ENCODE measurements at places on chromosomes 4 and X.

DNA sequence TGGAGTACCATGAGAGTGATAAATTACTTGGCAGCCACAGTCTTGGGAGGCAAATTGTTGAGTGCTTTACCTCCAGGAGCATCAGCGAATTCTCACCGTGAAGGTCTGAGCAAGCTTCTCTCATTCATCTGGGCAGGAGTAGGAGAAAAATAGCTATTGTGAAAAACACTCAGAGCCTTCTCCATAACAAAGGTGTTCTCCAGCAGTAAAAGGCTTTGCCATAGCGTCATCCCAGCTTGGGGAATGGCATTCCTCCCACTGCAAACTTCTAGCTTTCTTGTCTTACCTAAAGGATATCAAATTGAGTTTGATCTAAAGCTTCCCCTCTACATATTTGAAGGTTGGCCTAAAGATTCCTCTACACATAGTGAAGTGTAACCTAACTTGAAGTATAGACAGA, 29.8 kb upstream of the MAGEA11 start:
- DNase-seq = no peak

DNA sequence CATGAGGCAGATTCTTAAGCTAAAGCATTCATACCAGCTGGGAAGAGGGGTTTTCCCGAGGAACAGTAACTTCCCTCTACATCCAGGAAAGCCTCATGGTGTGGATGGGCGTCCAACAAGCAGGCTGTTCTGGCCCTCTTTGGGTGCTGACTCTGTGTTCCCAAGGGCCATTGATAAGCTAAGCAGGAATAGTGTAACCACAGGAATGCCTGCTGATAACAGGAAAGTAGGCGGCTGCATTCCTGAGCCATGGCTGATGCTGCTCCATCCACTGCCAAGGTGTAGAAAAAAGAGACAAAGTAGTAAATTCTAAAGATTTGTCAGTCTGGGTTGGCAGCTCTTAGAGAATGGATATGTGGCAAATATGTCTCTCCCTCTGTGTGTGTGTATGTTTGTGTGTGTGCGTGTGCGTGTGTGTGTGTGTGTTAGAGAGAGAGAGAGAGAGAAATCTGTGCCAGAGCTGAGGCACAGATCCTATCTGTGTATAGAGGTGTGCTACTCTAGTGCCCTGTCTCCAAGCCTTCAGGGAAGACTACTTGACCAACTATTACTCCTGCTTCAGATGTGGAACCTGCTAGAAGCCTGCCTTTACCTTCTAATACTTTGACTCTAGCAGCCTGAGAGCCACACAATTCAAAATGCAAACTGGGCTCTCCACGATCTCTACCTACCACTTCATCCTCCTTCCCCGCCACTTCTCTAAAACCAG, 353.1 kb upstream of the NR3C2 start:
- no peak for DNase-seq

DNA sequence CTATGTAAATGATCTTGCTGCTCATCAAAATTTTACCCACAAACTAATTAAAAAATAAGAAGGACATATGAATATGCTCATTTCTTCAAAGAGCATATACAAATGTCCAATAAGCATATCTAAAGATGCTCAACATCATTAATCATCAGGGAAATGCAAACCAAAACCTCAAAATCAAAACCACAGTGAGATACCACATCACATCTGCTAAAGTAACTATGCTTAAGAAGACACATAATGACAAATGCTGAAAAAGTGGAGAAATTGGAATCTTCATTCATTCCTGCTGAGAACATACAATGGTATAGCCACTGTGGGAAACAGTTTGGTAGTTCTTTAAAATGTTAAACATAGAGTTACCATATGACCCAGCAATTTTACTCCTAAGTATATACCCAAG, 81.9 kb downstream of the AFF2 start:
- DNase-seq = no peak

DNA sequence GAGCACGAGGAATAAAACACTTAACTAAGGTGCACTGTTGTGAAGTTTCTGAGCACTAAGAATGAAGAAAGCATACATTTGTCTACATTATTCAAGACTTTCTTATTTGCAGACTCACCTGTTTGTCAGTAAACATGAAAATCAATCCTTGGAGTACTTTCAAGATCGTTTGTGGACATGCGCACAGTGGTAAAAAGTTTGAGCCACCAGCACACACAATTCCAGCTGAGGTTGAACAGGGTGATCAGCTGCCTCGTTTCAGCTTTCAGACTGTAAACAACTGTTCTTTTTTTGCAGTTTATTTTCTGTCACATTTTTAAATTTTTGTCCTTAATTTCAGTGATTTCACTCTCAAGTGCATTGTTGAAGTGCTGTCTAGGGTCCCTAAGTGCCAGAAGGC, 143.8 kb upstream of the VCX2 start:
- DNase-seq = no peak

DNA sequence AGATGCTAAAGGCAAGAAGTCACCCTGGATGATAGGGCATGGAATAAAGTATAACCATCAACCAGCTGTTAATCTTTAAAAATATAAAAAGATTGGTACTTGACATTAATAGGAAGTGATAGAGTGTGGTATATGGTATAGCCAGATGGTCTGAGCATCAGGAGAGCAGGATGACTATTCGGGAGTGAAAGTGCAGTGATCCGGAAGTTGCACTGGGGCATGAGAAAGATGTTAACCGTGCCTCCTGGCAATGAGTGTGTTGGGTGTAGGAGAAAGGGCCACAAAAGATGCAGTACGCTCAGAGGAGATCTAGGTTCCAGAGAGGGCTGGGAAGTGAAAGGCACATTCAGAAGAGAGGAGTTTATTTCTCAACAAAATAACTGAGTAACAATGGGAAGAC, 65.0 kb downstream of the TSPAN7 start:
- no peak for DNase-seq

DNA sequence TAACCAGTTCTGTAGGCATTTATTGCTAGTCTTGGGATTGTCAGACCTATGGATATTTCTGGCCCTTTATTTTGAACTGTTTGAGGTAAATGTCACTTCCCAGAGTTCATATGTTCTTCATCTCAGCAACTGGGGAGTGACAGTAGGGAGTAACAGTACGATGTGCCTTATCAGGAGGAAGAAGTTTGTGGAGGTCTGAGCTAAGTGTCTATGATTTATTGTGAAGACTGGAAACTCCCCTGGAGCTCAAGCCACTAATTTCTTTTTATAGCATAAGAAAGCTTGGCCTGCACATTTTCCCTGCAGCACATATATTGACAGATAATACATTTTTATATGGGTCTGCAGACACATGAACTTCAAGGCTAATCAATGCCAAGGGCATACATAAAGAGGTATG, 383.8 kb downstream of the GRXCR1 start:
- DNase-seq = no peak

DNA sequence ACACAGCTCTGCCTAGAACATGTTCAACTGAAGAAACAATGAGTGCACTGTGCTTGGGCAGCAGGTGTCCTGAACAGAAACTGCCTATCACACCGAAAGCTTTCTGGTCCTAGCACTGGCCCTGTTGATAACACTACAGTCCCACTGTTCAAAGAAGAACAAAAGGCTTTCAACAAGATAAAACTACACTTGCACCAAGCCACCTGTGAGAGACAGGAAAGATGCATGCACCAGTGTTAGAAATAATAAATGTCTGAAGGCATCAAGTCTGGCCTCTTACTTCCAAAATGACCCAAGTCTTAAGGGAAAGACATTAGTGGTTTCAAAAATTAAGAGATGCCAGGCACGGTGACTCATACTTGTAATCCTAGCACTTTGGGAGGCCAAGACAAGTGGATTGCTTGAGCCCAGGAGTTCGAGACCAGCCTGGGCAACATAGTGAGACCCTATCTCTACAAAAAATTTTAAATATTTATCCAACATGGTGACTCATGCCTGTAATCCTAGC, 68.7 kb downstream of the APBB2 start:
- no peak for DNase-seq

DNA sequence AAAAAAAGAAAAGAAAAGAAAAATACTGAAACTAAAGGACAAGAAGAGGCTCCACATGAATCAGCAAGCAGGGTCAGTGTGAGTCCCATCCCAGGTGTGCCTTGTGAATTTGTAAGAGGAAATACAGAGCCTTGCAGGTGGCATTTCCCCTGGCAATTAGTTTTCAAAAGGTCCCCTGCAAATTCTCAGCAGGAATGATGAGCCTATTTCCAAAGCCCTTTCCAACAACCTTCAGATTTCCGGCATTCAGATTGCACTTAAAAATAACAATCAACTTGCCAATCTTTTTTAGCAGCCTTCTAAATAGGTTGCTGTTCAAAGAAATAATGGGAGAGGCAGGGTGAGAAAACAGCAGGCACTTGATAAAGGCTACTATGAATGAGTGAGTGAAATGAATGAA, 66.4 kb upstream of the OR13H1 start:
- no peak for DNase-seq

- no peak for DNase-seq
Measured at GRCh38 chr4:124060261-124060918, 652.1 kb downstream of the ANKRD50 start.
